ENCODE measurements at places on chromosomes 12 and 14. TPM values are rescaled to one million over a fixed set of nuclear protein-coding genes. Genes with fewer than 3 reads are reported as not detected.

Gene SRRM4
- not detected for total RNA-seq

Gene CLEC9A
- not detected for total RNA-seq

Gene RNU4-1
- total RNA-seq: 1,498 TPM

Gene APEX1
- total RNA-seq: 309 TPM

Gene EAPP
- total RNA-seq: 38.9 TPM

Gene HOXC12
- total RNA-seq: not detected

Gene CLEC1A
- not detected for total RNA-seq

Gene GSKIP
- total RNA-seq: 17.9 TPM

Gene LALBA
- not detected for total RNA-seq

Gene CLMN
- total RNA-seq: 0.71 TPM

Gene SERPINA1
- 4.8 TPM for total RNA-seq
